ENCODE measurements at places on chromosomes 7 and 10. TPM values are rescaled to one million over a fixed set of nuclear protein-coding genes. Genes with fewer than 3 reads are reported as not detected.

LFNG gene
- 215 TPM for total RNA-seq

GIMAP1 gene
- total RNA-seq: 17.1 TPM

GATA3 gene
- total RNA-seq: 182 TPM

ASAH2 gene
- total RNA-seq: 1.6 TPM

GRCh38 chr10:102812231-102812876 lies 24.9 kb downstream of the CYP17A1 start:
- DNase-seq: no peak

DNA sequence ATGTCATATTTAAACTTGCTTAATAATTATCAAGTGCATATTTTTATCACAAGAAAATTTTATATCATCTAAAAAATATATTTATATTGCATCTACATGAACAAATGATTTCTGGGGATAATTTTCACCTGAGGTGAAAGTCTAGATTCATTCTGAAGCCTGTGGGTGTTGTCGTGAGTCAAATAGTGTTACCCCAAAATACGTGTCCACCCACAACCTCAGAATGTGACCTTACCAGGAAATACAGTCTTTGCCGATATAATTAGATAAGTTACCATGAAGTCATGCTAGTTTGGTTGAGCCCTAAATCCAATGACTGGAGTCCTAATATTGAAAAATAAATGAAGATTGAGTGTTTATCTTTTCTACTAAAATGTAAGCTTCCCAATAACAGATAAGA lies 203.0 kb upstream of the MDFIC start:
- DNase-seq: peak; percentile 26

GRCh38 chr10:128373071-128373749 lies 247.0 kb upstream of the MKI67 start:
- DNase-seq: no peak

- DNase-seq: no peak
Observed at GRCh38 chr10:123408660-123409059, 254.5 kb downstream of the BUB3 start.

DNA sequence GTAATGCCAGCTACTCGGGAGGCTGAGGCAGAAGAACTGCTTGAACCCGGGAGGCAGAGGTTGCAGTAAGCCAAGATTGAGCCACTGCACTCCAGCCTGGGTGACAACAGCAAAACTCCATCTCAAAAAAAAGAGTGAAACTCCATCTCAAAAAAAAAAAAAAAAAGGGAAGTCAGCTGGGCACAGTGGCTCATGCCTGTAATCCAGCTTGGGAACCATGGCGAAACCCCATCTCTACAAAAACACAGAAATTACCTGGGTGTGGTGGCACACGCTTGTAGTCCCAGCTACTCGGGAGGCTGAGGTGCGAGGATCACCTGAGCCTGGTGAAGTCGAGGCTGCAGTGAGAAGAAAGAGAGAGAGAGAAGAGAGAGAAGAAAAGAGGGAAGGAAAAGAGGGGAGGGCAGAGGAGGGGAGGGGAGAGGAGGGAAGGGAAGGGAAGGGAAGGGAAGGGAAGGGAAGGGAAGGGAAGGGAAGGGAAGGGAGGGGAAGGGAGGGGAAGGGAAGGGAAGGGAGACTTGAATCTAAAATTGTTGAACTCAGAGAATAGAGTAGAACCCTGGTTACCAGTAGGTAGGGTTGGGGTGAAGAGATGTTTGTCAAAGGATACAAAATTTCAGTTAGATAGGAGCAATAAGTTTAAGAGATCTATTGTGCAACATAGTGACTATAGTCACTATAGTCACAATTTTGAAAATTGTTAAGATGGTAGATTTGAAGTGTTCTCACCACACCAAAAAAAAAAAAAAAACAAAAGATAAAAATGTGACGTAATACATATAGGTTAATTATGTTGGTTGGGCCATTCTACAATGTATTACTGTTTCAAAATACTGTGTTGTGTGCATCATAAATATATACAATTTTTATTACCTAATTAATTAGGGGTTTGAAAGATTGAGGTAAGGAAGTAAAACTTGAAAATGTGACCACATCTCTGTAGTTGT lies 2.5 kb downstream of the SLC16A9 start:
- no peak for DNase-seq

DNA sequence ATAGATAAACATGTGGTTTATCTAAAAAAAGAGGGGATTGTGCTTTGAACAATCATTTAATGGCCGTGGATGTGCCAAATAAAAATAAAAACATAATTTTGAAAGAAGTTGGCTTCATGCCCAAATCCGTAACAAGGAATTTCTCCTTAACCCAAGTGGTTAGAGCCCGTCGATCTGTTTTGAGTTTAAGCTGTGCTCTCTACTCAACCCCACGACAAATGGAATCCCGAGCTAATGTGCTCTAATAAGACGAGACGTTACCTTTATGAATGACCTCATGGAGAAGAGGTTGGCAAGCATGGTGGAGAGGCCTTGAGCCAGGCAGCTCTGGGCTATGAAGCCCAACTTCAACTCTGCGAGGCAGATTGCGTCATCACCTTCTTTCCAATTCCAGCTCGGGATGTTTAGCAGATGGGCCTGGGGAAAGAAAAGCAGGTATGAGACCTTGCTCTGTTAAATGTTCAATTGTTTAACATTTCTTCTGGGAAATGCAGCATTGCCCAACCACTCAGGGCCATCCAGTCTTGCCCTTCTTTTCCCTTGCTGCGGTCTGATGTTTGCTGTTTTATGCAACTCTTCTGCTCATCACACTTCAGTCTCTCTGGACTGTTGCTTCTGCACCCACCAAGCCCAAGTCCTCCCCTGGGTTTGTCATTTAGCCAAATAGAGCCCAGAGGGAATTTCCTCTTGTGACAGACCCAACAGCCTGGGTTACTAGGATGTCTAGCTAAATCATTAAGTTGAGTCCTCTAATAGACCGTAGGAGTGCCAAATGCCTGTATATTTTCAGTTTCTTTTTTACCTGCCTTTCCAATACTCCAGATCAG lies 564.6 kb downstream of the KCNMA1 start:
- no peak for DNase-seq

DNA sequence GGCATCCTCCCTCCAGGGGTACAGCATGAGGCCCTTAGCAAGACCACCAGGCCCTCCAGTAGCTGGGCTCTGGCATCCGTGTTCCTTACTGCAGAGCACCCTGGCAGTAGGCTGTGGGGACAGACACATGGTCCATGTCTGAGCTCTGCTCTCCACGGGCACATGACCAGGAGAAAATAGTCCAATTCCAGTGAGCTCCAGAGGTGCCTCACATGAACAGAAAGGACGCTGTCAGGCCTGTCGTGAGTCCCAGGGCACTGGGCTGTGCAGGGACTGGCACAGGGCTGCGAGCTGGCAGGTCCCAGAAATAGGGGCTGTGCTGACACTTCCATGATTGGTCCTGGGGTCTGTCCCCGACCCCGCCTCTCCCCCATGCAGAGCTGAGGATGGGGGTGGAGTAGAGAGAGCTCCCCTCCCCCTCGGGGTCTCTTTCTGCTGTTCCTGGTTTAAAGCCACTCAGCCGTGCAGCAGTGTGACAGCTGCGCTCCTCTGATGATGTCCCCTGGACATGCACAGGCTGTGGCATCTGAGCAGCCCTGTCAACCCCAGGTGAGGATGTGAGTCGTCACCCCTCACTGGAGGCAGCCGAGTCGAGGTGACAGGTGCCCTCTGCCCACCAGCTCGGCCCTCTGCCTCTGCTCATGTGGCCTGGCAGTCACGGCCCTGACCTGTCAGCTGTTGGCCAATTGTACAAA lies 25.2 kb upstream of the ZNF488 start:
- no peak for DNase-seq

All from CD4-positive, CD25-positive, alpha-beta regulatory T cell (primary cell).